NCI-H82 (cell line): ENCODE measurements at places on chromosomes 16 and 17.

DNA sequence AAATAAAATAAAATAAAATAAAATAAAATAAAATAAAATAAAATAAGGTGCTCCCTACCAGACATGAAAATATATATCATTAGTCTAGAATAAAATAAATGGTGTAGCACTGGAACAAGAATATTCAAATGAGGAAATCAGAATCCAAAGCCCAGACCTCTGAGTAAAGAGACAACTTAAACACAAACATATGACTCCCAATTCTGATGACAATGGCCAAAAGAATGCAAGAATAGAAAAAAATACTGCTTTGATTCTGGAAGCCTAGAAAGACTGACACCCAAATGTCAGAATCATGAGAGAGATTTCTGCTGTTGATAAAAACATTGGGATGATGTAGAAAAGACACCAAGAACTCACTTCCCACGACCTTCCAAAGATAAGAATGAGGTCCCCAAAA is 27.9 kb downstream of the MYOCD start:
- no peak for DNase-seq

DNA sequence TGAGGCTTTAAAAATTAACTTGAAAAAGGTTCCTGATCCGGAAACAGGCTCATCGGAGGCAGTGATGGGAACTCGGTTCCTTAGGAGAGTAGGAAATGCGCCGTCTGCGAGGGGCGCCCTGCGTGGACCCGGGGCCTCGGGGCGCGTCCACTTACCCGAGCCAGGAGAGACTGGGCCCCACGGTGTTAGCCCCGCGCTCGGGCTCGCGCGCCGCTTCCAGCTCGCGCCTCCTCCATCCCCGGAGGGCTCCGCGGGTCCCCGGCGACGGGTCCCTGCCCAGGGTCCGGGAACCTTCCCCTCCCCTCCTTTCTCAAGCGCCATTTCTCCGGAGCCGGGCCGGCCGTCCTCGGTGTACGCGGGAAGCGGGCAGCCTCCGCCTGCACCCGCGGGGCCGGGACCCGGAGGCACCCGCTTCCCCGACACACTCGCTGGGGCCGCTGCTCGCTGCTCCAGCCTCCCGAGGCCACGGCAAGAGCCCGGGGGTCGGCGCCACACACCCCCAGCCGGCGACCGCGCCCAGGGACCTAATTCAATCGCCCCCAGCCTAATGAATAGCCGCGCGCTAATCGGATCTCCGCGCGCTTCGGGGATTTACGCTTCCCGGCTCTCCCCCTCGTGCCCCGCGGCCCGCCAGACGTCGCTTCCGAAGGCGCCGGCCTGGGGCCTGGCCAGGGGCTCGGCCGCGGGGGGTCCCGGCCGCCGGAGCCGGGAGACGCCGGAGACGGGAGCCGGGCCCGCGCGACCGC is 2.2 kb upstream of the BAHCC1 start:
- peak; percentile 94 for DNase-seq

- DNase-seq: peak; percentile 80
Measured at GRCh38 chr17:37322826-37323561, 52.8 kb upstream of the C17orf78 start.

DNA sequence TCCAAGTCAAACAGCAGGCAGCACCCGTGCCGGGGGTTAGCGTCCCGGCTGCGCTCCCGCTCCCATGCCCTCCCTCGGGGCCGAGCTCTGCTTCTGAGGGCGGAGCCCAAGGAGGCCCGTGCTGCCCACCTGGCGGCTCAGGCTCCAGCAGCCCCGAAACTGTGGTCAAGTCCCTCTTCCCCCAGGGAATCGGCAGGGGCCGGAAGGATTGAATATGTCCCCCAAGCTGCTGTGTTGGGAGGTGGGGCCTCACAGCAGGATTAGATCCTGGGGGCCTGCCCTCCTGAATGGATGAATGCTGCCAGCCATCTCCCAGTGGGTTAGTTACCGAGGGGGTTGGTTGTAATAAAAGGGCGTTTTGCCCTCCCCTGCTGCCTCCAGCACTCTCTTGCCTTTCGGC is 33.9 kb downstream of the MAP2K3 start:
- DNase-seq: no peak

GRCh38 chr17:22462461-22462860 is 770.1 kb downstream of the KCNJ18 start:
- no peak for DNase-seq

DNA sequence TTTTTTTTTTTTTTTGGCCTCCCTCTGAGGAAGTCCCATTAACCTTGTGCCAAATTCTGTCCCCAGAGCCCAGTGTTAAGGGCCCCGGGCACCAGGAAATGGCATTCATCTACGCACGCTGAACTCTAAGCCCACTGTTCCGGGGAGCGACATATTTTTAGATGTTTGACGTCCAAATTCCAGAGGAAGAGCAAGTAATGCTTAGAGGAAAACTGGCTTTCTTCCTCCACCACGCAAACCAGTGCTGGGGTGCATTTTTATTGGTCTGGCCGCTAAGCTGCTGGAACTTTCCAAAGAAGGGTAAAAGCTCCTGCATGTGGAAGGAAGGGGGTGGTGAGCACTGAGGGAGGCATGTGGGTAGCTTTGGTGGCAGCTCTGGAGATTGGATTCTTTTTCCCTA is 8.3 kb downstream of the WFDC1 start:
- no peak for DNase-seq

DNA sequence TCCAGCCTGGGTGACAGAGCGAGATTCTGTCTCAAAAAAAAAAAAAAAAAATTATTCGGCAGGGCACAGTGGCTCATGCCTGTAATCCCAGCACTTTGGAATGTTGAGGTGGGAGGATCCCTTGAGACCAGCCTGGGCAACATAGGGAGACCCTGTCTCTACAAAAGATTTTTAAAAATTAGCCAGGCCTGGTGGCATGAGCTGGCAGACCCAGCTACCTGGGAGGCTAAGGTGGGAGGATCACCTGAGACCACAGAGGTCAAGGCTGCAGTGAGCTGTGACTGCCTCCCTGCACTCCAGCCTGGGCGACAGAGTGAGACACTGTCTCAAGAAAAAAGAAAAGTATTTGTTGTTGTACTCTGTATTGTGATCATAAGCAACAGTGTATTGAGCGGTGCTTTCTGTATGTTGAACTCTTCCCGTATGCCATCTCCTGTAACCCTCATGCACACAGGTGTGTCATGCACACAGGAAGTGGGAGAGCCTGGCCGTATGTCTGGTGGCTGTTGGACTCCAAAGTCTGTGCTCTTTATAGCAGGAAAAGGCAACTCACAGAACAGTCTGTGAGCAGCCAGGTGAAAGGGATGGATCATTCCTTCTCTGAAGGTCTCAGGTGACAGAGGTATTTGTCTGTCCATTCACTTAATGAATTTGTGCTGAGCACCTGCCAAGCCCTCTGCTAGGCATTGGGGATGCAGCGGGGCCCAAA is 17.1 kb downstream of the CDH1 start:
- DNase-seq: no peak

DNA sequence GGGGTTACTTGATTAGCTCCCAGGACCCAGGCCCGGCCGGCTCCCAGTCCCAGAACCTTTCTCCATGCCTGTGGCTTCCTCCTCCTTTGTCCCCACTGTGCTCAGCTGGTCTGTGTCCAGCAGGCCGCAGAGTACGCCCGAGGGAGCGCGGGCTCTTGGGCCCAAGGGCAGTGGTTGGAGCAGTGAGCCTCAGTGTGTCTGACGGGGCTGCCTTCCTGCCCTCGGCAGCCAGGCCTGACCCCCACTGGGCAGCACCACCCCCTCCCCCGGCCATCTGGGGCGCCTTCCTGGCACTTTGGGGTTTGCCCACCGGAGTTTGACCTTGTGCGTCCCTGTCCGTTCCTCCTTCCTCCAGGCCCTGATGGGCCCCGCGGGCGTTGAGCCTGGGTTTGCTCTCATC is 62.4 kb upstream of the PVALEF start:
- no peak for DNase-seq

DNA sequence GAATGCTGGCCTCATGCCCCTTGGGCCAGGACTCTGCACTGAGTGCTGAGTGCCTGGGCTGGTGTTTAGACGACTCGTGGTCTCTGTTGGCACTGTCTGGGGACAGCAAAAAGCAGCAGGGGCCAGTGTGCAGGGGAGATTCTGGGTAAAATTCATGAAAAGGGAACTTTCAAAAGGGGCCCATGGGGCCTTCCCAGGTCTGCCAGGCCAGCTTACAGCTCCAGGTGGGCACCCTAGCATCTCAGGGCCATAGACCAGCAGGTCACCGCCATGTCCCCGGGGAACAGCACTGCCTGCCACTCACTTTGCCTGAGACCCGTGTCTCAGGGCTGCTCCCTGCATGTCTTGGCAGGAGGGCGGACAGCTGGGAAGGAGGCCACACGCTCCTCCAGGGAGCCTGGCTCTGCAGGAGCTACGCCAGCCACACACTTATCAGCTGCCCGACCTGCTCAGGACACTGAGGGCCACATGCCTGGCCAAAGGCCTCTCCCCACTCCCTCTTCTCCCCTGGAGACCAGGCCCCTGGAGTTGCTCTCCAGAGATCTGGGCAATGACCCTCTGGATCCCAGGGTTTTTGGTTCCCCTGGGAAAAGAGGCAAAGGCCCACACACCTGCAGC is 8.8 kb upstream of the FASN start:
- DNase-seq: no peak

DNA sequence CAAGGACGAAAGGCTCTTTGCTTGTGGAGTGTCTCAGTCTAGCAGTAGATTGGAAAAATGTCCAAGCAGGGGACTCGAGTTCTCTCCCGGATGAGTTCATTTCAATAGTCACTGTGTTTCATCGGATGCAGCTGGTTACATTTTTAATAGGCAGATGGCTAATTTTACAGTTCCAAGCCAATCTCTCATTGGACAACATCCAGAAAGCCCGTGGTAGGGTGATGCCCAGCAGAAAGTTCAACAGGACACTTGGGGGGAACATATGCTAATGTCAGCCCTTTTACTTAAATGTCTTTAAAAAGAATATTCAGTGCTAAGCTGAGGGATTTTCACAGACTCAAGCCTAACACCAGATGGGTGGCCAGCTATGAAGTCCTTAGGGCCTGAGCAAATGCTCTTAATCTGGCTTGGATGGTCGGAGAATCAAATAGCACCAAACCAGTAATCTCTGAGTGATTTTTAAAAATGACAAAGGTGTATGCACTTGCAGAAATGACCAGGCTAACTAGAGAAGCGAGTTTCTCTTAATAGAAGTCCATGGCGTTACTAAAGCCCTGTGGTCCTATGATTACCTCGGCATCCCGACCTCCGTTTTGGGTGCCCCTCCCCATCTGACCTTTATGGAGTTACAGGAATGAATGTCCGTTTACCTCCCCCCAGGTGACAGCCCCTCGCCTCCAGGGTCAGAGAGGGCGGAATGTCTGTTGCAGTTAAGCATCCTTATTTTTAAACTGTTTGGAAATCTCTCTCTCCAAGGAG is 289.2 kb upstream of the SALL1 start:
- DNase-seq: peak; percentile 95

DNA sequence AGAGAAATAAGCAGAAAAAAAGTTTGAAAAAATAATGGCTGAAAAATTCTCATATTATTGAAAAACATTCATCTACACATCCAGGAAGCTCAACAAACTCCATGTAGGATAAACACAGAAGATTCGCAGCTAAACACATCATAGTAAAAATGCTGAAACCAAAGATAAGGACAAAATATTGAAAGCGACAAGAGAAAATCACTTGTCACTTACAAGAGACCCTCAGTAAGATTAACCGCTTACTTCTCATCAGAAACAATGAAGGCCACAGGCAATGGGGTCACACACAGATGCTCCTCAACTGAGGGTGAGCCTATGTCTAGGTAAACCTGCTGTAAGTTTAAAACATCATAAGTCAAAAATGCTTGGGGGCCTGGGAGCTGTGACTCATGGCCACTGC is 38.1 kb upstream of the METRNL start:
- DNase-seq: no peak

DNA sequence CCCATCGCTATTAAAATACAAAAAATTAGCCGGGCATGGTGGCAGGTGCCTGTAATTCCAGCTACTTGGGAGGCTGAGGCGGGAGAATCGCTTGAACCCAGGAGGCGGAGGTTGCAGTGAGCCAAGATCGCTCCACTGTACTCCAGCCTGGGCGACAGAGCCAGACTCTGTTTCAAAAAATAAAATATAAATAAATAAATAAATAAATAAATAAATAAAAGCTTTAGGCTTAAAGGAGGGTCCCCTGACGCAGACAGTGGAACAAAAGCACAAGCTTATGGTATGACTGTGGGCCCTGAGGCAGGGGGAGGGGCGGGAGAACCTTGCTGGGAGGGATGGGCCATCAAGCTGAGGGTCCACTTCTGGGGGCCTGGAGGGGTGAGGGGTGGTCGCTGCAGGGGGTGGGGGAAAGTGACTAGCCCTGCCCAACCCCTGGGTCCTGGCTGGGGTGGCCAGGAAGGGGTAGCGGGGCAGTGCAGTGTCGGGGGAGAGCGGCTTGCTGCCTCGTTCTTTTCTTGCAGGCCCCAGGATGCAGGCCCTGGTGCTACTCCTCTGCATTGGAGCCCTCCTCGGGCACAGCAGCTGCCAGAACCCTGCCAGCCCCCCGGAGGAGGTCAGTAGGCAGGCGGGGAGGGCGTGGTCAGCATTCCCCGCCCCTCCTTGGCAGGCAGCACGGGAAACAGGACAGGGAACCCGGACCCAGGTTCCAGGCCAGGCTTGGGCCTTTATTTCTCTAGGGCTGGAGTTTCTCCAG is 4.7 kb downstream of the SERPINF1 start:
- DNase-seq: no peak

DNA sequence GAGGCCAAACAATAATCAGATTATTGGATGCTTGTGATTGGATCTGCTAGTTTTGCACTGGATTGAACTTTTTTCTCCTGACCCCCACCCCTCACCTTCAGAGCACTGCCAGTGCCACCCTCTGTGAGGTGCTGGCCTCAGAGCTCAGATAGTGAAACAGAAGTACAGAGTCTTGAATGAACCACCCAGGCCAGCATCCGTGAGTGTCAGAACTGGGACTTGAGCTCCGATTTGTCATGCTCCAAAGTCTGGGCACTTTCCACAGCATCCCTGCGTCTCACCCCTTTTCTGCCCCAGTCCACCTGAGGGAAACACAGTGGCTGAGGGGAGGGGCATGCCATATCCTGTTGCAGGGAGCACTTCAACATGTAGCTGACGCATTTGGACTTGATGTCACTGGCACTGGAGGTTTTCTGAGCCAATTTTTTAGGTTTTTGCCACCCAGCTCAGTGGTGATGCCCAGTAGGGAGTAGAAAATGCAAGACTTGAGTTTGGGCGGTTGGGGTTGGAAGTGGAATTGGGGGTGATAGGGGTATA is 47.3 kb downstream of the SMPD3 start:
- no peak for DNase-seq

DNA sequence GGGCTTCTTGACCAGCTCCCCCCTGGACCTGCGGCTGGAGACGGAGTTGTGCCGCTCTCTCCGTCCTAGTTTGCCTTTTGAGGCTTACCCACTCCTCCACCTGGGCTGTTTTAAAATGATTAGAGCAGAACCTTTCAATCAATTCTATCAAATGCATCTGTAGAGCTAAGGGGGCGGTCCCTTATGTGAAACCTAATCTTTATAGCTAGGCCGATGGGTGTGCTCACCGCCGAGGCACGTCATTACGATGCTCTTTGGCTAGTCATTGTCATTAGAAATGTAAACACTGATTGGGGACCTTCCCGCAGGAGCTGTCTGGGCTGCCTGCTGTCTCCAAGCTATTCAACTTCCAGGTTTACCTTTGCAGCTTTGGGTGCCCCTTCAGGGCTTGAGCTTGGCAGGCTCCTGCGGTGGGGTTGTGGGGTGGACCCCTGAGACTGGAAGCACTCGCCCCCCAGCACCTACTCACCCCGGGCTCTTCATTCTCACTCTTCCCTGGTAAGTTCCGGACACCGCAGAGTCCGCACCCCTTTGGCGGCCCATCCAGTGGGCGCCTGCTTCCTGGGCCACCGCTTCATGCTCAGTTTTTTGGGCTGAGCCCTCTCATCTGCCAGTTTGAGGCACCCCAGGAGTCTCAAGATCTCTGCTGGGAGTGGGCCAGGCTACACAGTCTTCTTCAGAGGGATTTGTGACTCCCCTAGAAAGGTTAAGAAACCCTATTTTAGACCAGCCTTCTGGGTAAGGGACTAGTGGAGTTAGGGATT is 20.9 kb upstream of the IL17C start:
- no peak for DNase-seq
